Forelimb muscle (tissue), 1 donor: ENCODE measurements at places on chromosomes 3 and 15.

DNA sequence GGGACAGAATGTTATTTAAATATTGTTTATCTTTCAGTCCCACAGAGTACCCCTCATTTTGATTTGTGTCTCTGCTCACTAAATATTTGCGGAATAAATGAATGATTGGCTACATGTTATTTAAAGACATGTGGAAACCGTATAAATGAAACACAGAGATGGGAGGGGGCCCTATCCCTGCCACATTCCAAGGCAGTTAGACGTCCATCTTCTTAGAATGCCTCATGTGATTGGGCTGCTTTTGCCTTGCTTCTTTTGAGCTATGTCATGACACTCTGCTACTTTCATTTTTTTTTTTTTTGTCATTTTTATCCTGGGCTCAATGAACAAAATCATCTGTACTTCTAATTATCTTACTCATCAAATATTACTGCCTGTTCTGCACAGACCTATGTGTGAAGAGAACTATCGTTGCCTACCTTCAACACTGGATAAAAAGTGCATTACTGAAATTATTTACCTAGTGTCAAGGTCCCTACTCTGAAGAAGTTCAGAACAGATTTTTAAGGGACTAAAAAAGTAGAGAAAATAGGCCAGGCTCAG lies 83.9 kb upstream of the FAM98B start:
- no peak for DNase-seq

- DNase-seq = no peak
These were observed 91.8 kb upstream of the STT3B start for GRCh38 chr3:31440878-31441277.

GRCh38 chr3:137687181-137687879 lies 76.8 kb upstream of the SOX14 start:
- no peak for DNase-seq

GRCh38 chr3:131591394-131592014 lies 88.7 kb upstream of the MRPL3 start:
- DNase-seq = no peak

- no peak for DNase-seq
These were observed 268.2 kb upstream of the UMPS start for GRCh38 chr3:124461838-124462632.

DNA sequence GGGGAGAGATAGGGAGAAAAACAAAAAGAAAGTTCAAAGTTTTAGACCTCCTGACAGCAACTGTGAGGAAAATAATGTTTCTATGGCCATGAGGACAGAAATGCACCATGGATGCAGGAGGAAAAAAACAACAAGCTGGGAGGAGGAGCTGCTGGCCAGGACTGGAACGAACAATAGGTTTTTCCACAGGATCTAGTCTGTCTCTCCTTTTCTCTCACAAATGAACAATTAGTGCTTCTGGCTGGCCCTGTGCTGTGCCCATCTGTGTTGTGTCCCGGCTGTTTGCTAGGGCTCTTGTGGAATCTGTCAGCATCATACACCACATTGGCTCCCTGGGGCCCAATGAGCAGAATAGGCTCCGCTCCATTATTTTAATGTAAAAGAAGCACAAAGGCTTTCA lies 15.2 kb downstream of the GK5 start:
- no peak for DNase-seq

DNA sequence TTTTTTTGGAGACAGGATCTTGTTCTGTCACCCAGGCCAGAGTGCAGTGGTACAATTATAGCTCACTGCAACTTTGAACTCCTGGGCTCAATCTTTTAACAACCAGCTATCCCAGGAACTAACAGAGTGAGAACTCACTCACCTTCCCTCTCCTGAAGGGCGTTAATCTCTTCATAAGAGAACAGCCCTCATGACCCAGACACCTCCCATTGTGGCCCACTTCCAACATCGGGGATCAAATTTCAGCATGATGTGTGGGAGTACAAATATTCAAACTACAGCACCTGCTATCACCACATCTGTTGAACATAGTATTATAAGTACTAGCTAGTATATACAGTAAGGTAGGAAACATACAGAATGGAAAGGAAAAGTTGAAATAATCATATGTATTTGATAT lies 132.5 kb downstream of the DOCK3 start:
- no peak for DNase-seq

- peak; percentile 89 for DNase-seq
These were observed 728.3 kb upstream of the SGO1 start for GRCh38 chr3:20914310-20914709.

GRCh38 chr15:45794712-45795439 lies 160.0 kb downstream of the SQOR start:
- DNase-seq = peak; percentile 25

DNA sequence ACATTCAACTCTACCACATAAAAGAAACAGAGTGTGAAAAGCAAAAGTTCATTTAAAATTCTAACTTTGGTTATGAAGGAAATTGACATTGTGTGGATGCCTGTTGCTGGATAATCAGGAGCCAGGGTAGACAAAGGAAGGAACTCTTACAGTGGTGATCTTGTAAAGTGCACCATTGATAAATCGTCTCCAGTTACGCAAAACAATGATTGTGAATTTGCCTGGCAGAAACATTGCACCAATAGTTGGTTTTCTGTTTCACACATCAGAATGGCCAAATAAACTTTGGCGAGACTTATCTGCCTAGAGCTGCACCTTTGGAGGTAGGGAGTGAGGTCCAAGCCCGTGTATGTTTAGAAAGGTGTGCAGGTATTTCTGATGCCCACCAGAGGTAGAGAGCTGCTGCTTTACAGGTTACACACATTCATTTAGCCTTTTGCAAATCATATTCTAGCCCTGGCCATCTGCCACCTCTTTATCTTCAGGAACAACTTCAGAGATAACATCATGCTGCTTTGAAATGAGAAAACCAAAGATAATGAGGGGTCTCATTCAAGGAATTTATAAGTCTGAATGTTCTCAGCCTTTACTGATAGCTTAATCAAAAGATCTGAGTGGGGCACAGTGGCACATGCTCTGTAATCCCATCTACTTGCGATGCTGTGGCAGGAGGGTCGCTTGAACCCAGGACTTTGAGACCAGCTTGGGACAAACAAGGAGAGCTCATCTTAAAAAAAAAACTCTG lies 47.4 kb upstream of the P3H2 start:
- no peak for DNase-seq

DNA sequence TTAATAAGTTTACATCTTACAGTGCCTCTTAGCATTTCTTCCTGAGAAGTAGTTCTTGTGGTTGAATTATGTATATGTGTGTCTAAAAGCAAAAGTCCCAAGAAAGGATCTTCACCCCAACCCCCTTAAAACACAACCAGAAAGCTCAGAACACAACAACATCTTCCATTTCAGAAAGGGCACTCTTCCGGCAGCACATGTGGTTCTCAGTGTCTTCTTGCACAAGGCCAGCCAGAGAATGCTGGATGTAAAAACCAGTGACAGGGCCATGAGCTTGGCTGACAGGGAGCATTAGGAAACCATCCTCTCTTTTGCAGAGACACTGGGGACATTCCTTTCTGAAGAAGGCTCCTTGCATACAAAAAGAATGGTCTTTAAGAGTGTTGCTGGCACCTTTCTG lies 45.0 kb downstream of the EEFSEC start:
- DNase-seq = no peak

GRCh38 chr3:88000853-88001252 lies 58.0 kb downstream of the CGGBP1 start:
- DNase-seq = no peak

- no peak for DNase-seq
These were observed 35.0 kb downstream of the BTLA start for GRCh38 chr3:112464264-112464663.

GRCh38 chr3:171873580-171873979 lies 30.4 kb downstream of the TMEM212 start:
- no peak for DNase-seq

- no peak for DNase-seq
These were observed 58.6 kb downstream of the QTRT2 start for GRCh38 chr3:114115143-114115542.

- no peak for DNase-seq
These were observed 5.2 kb downstream of the GNAI2 start for GRCh38 chr3:50241163-50241562.

DNA sequence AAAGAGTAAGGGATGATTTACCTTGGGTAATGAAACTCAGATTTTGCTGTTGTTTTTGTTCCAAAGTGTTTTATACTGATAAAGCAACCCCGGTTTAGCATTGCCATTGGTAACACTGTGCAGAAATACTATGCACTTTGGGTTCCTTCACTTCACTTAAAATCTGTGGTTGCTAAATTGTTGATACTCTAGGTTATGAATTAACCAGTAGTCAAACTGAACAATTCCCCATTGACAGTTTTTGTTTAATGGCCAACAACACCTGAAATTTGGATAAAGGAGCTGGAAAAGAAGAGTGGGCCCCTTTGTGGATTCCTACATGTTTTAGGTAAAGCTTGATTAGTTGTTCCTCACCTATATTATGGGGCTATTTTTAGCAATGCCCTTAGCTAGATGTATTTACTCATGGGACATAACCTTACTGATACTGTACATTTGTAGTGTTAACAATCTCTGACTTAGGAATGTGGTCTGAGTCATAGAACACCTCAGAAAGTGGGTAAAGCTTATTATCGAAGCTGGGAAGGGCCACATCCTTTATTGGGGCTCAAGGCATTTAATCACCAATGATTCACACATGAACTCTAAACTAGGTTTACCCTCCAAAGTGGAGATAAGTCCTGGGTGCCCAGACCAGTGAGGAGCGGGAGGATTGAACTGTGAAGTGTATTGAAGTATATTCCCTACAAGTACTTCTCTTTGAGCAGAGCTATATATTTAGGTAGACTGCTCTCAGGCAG lies 29.5 kb upstream of the THRB start:
- no peak for DNase-seq
